ENCODE measurements at places on chromosomes 11 and 22.

GRCh38 chr11:45457649-45458048 lies 171.5 kb upstream of the SYT13 start:
- no peak for DNase-seq

- no peak for DNase-seq
Observed at GRCh38 chr22:39256186-39256552, 11.4 kb upstream of the PDGFB start.

DNA sequence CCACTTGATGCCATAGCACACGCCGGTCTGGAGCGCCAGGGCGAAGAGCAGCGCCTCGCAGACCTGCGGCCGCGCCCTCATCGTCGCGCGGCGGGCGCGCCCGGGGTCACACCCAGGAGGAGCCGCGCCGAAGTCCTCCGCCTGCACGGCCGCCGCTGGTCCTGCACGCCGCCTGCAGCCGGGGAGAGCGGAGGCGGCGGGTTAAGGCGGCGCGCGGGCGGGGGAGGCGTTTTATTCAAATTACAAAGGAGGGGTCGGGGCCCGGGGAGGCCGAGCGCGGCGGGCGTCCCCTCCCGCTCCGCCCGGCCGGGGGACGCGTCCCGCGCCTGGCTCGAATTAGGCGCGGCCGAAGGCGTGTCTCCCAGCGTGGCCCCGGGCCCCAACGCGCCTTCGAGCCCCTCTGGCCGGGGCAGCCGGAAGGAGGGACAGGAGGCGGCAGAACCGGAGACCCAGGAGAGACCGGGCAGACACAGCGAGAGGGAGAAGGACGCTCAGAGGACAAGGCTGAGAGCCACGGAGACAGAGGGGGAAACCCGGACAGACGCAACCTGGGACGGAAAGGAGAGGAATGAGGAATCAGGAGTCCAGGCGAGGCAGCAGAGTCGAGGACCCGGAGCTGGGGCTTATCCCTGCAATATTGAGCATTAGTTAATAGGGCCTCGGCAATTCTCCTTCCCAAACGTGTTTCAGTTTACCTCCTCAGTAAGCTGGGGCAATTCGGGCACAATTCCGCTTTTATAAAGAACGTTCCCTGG lies at the start of gene WNT11:
WNT11 (minus strand) TSS at position 176 of the 755 bp plus-strand sequence; CDS start at position 81, 95 bp downstream.
- DNase-seq = no peak

DNA sequence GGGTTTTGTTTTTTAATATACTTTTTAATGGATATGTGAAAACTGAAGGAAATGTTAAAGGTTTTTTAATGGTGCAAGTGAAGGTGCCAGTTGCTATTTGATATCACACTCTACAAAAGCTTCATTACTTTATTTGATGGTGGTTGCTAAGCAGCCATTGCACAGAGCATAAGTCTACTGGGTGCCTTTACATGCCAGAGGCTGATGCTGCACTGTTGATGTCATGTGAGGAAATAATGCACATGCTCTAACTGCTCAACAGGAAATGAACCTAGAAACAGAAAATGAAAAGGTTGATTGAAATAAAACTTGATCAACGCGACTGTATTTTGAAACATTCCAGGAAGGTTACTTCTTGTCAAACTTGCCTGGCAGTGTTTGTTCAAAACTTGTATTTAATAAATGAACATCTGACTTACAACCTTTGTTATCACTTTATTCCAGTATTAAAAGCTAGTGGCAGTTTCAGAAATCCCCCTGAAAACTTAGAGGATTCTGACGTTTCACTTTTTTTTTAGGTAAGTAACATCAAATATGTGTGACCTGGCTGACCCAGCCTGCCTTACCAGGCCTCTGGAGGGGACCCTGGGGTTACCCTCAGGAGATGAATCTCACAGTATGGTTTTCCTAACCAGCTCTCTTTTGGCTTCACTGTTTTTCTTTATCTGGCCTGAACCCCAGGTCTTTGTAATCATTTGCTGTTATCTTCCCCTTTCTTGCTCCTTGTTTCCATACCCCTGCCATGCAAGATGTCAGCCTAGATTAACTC lies 2.4 kb upstream of the ATP5MG start:
- DNase-seq = no peak

DNA sequence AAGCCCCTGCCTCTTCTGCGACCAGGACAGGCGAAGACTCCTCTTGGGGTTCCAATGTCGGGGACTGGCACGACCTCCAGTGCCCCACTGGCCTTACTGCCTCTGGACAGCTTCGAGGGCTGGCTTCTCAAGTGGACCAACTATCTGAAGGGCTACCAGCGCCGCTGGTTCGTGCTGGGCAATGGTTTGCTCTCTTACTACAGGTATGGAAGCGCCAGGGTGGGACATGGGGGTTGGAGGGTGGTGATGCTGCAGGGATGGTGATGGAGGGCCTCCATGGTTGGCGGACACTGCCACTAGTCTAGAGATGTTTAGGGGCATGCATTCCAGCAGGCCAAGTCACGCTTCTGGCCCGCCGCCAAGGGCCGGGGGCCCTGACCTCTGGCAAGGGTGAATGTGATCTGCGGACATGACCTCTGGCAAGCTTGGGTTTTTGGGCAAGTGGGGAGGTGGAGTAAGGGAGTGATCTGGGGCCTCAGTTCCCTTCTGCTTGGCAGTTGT lies 727 bp downstream of the OSBP2 start:
- DNase-seq = peak; percentile 3

DNA sequence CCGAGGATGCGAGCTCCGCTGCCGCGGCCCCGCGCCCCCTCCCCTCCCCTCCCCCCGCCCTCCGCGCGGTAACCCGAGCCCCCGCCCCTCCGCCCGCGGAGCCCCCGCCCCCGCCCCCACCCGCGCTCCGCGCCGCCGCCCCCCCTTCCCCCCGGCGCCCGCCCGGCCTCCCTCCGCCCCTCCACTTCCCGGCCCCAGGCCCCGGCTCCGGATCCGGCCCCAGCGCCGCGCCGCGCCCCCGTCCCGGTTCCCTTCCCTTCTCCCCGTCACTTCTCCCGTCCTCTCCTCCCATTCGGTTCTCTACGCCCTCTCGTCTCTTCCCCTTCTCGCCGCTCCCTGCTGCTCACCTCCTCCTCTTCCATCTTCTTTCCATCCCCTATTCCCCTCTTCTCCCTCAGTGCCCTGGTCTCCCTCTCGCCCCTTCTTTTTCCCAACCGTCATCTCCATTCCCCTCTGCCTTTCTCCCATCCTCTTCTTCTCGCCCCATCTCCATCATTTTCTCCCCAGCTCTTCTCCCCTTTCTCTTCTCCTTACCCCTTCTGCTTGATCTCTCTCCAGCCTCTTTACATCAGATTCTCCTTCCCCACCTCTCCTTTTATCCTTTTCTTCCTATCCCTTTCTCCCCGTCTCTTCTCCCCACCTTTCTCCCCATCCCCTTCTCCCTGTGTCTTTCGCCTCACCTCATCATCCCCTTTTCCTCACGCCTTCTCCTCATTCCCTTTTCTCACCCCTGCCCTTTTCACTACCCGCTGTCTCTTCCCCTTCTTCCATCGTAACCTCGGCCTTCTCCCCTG lies at the start of gene DCHS1:
DCHS1 (minus strand) TSS at position 20 of the 794 bp plus-strand sequence. CDS start 14,196 bp downstream, outside the sequence.
- no peak for DNase-seq

- DNase-seq = no peak
Observed at GRCh38 chr11:62264004-62264403, 6.0 kb upstream of the SCGB2A2 start.

DNA sequence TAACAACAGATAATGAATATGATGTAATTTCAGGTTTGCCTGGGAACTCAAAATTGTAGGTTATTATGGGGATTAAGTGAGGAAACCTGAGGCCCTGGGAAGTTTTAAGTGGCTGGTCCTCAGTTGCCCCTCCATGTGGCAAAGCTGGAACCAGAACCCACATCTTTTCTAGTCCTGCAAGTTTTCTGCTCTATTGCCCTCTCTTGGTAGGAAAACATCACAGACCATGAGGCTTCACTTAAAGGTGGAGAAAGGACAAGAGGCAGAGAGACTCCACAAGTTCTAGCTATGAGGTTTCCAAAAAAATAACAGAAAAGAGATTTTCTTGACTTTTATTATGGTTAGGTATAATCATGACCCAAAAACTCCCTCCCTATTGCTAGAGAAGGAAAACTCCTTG lies 115.5 kb upstream of the DDI1 start:
- DNase-seq = no peak

- no peak for DNase-seq
Observed at GRCh38 chr22:41425660-41426365, 20.8 kb downstream of the TOB2 start.

DNA sequence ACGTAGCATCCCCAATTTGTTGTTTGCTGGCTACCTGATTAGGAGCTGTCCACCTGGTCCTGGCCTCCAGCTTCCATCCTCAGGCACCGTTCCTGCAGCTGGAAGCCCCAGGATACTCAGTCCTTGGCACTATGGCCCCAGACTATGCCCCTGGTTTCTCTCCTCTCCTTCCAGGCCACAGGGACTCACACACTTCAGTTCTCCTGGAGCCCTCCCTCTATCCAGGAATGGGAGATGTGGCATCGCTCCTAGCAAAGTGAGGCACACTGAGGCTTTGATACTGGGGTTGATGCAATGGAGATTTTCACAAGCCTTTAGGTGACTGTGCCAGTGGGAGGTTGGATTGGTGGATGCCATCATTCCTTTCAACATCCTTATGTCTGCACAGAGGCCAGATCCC lies 142.8 kb upstream of the B3GAT1 start:
- DNase-seq = no peak

GRCh38 chr11:65503949-65504673 lies 5.3 kb downstream of the MALAT1 start:
- DNase-seq = no peak

GRCh38 chr11:12207384-12208150 lies 97.2 kb downstream of the MICAL2 start:
- DNase-seq = peak; percentile 51

GRCh38 chr11:61481806-61482205 lies 26.7 kb upstream of the LRRC10B start:
- DNase-seq = no peak

DNA sequence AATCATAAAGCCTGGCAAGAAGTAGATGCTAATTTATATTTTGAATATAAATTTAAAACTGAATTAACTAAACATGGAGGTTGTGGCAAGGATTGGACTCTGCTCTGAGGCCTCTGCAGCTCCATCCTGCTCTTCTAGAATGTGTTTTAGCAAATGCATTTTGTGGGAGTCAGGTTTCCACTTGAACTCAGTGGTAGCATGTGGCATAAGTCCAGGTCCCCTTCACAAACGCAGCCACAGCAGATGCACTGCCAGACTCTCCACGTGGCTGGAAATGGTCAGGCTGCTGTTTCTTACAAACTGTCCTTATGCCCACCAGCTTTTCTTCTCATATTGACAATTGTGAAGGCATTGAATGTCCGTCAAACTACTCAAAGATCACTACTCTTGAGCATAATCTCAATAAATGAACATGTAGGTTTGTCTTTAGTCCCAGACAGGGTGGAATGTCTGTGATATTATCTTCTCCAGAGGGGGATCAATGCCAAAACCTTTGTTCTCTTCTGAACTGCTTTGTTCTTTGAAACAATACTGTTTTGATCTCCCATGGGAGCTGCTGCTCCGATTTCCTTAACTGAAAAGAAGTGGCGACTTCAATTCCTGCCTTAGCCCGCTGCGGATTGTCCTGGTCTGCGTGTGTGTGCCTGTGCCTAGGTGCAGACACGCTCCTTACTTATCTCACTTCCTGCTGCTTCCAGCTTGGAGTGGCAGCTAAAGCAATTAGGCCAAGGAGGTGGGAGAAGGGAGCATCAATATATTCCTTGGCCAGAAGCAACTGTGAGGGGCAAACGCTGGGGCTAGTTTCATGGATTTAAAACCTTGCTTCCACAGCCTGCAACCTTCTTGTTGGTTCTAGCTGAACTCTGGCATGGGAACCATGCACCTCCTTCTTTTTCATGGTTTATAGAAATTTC lies 24.2 kb downstream of the EIF4G2 start:
- DNase-seq = no peak

- DNase-seq = no peak
Observed at GRCh38 chr11:126420698-126421256, 65.3 kb downstream of the ST3GAL4 start.

- DNase-seq = no peak
Observed at GRCh38 chr22:46143491-46144147, 6.7 kb upstream of the PPARA start.

DNA sequence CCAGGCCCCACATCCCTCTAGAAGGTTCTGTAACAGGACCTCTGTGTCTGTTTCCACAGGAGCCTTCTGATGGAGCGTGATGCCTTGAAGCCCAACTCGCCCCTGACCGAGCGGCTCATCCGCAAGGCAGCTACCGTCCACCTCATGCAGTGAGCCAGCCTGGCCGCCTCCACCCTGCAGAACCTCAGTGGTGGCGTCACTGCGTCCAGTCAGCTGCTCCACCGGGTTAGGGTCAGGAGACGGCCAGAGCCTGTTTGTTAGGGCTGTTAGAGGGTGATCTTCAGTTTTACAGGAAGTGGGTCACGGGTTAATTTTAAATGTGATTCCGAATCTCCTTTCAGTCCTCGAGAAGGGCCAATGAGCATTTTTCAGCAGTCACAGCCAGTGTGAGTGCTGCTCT lies 3.9 kb upstream of the GTSE1 start:
- no peak for DNase-seq

DNA sequence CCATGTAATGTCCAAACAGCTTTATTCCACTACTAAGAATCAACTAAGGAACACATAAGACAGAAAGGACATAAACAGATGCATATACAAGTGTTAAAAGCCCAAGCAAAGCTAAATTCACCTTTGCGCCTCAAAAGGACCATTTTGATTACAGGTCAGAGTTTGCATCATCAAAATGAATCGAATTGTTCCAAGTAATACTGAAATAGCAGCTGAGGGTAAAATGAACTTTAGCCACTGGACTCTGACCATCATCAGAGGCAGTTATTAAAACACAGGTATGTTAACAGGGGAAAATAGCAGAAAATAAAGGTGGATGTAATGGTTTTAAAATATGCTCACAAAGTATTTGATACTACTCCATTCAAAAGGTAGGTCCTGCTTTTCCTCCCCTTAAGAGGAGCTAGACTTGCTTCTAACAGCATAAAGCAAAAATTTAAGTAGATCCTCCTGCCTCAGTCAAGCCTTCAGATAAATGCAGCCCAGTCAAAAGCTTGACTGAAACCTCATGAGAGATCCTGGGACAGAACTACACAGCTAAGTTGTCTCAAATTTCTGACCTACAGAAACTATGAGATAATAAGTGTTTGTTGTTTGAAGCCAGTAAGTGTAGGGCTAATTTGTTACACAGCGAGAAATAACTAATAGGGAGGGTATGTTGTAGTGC lies 35.4 kb downstream of the RBFOX2 start:
- DNase-seq = no peak

- DNase-seq = no peak
Observed at GRCh38 chr11:118618991-118619375, 11.6 kb downstream of the PHLDB1 start.

- DNase-seq = no peak
Observed at GRCh38 chr11:96103102-96103501, 179.2 kb upstream of the MTMR2 start.

GRCh38 chr11:46649180-46649738 lies 31.9 kb downstream of the ATG13 start:
- DNase-seq = no peak
